ENCODE measurements at places on chromosomes 6 and 20. TPM values are rescaled to one million over a fixed set of nuclear protein-coding genes. Genes with fewer than 3 reads are reported as not detected.
A peak's percentile ranks its signal among the peaks of the same experiment; 100 is the strongest.

GRCh38 chr6:157763129-157763903 is 59.7 kb upstream of the SNX9 start:
- no peak for DNase-seq

DNA sequence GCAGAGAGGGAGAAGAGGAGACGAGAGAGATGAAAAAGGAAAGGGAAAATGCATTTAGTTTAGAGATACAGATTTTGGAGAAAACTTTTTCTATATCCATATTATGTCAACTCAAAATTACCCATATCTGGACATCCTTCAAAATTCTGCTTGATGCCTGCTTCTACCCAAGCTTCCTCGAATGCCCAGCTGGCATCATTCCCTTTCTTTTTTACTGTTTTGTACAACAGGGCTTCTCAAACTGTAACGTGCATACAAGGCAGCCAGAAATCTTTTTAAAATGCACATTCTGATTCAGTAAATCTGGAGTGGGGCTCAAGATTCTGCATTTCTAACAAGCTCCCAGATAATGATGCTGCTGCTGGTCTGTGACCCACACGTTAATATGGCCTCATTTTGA is 462.8 kb upstream of the CHD6 start:
- DNase-seq, result no peak

GRCh38 chr20:22922987-22923386 is 112.1 kb upstream of the SSTR4 start:
- no peak for DNase-seq

GRCh38 chr20:11173916-11174315 is 500.1 kb upstream of the JAG1 start:
- DNase-seq, result no peak

DNA sequence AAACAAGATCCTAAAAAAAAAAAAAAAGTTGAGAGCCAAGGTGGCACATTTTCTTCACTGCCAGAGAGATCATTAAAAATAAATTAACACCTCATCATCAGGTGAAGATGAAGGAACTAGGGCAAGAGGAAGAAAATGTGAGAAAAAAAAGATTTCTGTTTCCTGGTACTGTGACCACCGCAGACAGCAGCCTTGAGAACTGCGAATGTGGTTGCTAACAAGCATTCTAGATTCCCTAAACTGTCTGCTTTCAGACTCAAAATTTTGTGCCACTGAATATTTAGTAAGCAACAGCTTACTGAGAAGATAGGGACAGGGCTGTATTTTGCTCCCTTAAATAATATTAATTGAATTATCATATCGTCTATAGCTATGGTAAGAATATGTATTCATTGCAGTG is 24.1 kb upstream of the MBOAT1 start:
- DNase-seq, result no peak

DNA sequence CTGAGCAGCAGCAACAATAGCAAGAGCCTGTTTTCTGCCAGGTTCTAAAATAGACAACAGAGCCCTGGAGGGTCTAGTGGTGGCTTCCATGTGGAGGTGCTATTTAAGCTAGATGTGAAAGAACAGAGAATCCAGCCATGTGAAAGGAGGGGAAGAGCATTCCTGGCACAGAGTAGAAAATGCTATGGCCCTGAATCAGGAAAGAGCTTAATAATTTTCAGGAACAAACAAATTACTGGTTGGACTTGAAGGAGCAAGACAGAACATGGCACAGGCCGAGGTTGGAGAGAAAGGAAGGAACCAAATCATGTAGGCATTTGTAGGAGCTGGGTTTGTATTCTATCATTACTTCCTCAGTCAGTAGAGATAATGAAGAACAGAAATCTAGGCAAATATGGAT is 98.3 kb downstream of the AIG1 start:
- no peak for DNase-seq

DNA sequence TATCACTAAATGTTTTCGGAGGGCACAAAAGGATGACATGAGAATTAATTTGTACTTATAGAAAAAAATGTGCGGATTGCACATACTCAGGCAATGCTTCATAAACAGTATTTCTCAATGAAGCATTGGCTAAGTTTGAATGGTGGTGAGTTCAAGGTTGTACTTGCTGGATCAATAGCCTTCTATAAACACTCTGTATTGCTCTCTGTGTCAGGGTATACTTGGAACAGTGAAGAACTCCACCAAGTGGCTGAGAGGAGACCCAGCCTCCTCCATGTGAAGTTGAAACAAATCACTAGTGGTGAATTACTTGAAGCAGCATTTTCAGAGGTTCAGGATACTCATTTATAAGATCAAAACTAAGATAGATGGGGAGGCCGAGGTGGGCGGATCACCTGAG is 360.6 kb downstream of the RIMS1 start:
- no peak for DNase-seq

DNA sequence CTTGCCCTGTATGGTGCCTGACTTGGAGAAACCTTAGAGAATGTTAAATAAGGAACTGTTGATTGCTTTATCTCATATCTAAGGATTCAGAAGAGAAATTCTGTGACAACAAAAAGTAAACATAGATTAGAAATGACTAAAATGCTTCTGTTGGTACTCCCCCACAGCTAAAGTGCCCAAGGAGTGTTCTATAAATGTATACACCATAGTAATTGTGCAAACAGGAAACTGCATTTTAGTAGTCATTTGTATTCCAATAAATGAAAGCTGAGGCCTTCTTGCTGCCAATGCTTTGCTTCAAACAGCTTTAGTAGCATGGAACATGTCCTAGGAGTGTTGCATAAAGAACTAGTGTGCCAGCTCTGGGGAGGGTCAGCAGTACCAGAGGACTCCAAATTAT is 343.7 kb upstream of the IRAK1BP1 start:
- no peak for DNase-seq

- DNase-seq, result no peak
Observed at GRCh38 chr6:163761481-163761880, 347.0 kb downstream of the QKI start.

GRCh38 chr6:132820629-132821381 is 6.4 kb downstream of the RPS12 start:
- no peak for DNase-seq

DNA sequence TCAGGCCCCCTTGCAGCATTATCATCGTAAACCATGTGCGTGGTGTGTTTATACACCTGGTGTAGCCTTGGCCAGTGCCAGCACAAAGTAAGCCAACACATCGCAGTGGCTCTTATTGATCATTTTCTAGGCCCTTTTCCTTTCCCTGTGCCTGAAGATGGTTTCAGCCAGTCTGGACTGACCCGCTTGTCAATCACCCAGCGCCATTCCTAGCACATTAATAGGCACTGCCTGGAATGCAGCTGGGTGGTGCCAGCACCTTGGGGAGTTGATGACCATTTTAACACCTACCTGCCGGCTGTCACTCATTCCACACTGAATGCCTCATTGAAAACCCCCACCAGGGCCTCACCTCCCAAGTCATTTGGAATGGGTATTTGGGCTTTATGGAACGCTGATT is 4.9 kb upstream of the UQCC2 start:
- DNase-seq, result no peak

- no peak for DNase-seq
Observed at GRCh38 chr6:41846666-41847237, 48.4 kb downstream of the USP49 start.

GRCh38 chr6:73372516-73372915 is 2.8 kb upstream of the OOEP start:
- no peak for DNase-seq

DNA sequence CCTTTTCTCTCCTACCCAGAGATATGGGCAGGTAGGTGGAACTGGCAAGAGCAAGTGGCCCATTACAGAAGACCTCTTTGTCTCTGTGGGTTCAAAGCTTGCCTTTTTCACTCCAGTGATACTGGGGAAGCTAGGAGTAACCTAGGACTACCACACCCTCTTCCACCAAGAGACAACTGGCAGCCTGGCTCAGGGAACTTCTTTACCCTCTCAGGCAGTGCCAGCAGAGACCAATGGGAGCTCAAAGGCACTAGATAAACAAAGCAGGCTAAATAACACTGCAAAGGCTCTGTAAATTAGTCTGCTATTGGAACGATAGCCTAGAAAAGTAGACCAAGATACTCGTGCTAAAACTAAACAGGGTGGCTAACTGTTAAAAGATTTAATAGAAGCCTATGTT is 32.1 kb downstream of the ATRN start:
- no peak for DNase-seq

DNA sequence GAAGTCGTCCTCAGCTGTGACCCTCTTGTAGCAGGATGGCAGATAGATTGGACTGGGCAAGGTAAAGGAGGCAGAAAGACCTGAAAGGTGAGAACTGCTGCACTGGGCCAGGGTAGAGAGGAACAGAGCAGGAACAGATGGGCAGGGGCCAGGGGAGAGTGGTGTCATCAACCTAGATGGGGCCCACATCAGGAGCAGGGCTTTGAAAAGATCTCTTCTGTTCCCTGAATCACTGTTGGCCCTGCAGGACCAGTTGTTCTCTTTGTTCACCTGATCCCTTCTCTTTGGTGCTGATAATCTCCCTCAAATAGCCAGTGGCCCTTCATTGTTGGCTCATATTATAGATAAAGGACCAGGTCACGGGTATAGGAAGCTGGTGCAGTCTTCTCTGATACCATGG is 59.9 kb downstream of the DTD1 start:
- DNase-seq, result no peak

GRCh38 chr6:52352239-52353018 is 9.5 kb upstream of the PAQR8 start:
- DNase-seq, result no peak

- DNase-seq, result no peak
Observed at GRCh38 chr6:140040396-140040795, 665.9 kb upstream of the CITED2 start.

GRCh38 chr20:36541227-36541767 is at the start of gene MYL9:
Gene MYL9 (plus strand): TSS chr20:36541519. CDS start chr20:36544885, 3,366 bp downstream.
- no peak for DNase-seq

DNA sequence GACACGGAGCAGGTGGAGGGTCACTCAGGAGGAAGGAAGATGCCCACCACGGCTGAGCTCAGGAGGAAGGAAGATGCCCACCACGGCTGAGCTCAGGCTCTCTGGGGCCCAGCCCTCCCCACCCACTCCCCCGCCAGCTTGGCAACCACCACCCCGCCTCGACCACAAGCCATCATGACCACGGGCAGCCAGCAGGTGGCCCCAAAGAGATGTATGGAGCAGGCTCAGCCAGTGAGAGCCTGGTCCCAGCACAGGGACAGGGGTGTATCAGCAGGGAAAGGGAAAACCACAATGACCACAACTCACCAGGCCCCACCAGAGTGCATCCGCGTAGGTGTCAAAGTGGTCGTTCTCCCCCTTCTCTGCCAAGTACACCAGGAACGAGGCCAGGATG is 30.4 kb downstream of the KCNQ2 start:
- peak; percentile 47 for DNase-seq

The CARMIL1 gene
- total RNA-seq, result 48.2 TPM

The DLK2 gene
- 8.1 TPM for total RNA-seq

The SAMD5 gene
- 2.7 TPM for total RNA-seq

The SLC22A7 gene
- total RNA-seq, result not detected

The ADGRG6 gene
- 1.5 TPM for total RNA-seq

Data from dorsolateral prefrontal cortex (tissue), 122 donors.